ENCODE measurements at places on chromosomes 5 and 9.

DNA sequence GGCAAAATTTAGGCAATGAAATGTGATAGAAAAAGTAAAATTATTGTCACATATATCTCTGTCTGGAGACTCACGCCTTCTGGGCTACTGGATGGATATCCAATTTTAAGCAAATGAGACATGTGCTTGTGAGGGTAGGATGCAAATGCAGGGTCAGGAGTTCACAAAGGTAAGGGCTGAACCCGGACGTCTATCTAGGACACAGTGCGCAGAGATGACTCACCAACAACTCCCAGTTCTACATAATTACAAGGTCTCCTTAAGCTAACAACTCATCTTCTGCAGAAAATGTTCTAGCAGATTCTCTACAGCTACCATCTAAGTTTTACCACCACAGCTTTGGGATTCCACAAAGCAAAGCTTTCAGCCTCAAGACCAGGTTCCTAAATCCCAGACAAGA, 160.5 kb downstream of the ENTREP1 start:
- DNase-seq = no peak

GRCh38 chr5:56566374-56567249, 248.7 kb upstream of the MAP3K1 start:
- no peak for DNase-seq

DNA sequence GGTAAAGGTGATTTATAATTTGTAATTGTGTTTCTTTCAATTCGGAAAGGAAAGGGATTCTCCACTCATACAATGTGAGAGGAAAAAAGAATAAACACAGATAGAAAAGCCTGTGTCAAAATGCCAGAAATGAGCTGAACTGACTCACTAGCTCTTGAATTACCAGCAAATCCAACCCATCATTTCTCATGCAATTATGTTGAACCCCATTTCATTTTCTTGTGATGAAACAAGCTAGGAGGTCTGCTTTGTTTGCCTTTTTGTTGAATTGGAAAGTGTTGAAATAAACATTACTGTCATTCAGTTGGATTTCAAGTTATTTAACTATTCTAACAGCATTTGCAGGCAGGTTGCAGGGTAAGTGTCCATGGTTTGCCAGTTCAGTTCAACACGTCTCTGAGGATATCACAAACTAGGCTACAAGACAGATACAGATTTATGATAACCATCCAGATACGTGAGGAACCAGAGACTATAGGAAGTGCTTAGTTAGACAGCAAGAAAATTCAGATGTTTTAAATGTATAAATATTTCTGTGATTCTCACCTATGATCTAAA, 547.2 kb downstream of the MAT2B start:
- no peak for DNase-seq

- no peak for DNase-seq
These were observed 59.8 kb upstream of the NFIB start for GRCh38 chr9:14373706-14374105.

- DNase-seq = no peak
These were observed 1.8 kb downstream of the SHB start for GRCh38 chr9:38066914-38067858.

- DNase-seq = no peak
These were observed 688 bp downstream of the CNTLN start for GRCh38 chr9:17135295-17136160.

DNA sequence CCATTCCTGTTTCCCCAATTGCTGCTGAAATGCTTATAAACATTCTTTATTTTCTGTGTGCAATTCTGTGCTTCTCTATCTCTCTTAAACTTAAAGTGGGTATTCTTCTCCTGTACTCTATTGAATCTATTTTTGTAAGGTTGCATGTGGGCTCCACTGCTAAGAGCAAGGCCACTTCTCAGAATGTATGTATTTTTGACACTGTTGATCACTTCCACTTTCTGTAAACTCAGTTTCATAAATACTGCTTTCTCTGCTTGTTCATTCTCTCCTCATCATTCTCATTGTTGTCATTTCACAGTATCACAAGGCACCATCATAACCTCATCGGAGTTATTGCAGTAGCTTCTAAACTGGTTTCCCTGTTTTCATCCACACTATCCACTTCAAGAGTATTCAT, 483.0 kb upstream of the CDH18 start:
- no peak for DNase-seq

DNA sequence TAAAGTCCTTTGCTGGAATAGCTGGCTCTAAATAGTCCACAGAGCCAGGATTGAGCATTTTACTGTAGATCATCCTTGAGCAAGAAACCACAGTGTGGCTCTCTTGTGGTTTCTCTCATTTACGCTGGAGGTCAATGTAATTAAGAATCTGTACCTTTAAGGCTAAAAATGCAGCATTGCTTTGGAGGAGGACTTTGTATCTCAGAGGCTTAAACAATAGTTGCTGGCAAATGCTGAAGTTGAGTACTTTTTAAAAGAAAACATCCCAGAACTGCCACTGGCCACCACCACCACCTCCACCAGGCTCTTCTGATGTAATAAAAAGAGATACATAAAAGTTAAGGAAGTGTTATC, 177.3 kb upstream of the ADAMTSL1 start:
- DNase-seq = no peak

DNA sequence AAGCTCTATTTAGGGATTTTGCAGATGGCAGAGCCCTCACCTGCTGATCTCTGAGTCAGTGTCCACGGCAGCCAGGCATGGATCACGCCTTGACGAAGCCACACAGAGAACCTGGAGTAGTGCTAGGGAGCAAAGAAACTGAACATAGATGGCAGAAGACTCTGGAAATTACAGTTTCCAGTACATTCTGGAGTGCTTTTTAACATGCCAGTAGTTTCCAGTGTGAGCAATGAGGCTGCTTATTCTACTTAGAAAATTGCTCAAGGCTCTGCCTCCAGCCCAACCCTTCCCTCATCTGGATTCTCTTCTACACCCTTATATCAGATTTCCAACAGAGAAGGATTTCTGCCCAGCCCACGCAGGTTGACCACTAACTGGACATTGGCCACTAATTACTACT, 203.3 kb downstream of the ADAMTS12 start:
- DNase-seq = no peak

DNA sequence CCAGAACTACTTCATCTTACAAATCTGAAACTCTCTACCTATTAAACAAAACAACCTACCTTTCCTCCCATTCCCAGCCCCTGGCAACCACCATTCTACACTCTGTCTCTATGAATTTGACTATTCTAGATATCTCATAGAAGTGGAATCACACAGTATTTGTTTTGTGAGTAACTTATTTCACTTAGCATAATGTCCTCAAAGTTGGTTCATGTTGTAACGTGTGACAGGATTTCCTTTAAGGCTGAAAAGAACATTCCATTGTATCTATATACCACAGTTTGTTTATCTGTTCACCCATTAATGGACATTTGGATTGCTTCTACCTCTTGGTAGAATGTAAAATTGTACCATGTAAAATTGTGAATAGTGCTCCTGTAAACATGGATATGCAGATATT, 70.1 kb upstream of the NXNL2 start:
- no peak for DNase-seq

DNA sequence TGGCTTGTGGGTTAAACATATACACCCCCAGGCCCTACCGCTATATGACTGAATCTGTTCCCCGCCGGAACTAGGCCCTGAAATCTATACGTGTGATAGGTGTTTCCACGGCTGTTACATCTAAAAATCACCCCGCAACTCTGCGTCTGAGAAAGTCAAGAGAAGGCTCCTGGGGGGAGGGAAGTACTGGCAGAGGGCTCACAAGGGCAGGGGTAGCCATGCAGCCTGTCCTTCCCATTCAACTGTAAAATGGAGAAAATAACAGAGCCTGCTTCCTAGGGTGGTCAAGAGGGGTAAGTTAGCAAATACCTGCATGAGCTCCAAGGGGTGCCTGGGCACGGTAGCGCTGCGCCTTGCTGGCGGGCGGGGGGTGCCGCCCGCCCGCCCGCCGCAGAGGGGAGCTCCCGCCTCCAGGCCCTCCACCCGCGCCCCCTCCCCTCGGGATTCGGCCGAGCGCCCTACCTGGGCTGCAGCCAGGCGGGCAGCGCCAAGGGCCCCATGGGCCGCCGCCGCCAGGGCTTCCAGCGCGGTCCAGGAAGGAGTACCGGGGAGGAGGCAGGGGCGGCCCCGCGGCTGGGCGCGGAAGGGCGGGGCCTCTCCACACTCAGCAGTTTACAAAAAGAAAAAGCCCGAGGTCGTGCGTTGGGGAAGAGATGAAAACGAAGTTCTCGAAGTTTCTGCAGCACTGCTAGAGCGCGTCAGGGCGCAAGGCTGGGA, at the start of gene HACD4:
Gene HACD4 (minus strand): TSS at position 550 of the 717 bp plus-strand sequence. CDS start 50 bp downstream, at position 500.
- no peak for DNase-seq

- DNase-seq = no peak
These were observed 50.9 kb downstream of the CERT1 start for GRCh38 chr5:75460532-75460931.

GRCh38 chr9:115606838-115607237, 488.9 kb upstream of the TNC start:
- DNase-seq = no peak

DNA sequence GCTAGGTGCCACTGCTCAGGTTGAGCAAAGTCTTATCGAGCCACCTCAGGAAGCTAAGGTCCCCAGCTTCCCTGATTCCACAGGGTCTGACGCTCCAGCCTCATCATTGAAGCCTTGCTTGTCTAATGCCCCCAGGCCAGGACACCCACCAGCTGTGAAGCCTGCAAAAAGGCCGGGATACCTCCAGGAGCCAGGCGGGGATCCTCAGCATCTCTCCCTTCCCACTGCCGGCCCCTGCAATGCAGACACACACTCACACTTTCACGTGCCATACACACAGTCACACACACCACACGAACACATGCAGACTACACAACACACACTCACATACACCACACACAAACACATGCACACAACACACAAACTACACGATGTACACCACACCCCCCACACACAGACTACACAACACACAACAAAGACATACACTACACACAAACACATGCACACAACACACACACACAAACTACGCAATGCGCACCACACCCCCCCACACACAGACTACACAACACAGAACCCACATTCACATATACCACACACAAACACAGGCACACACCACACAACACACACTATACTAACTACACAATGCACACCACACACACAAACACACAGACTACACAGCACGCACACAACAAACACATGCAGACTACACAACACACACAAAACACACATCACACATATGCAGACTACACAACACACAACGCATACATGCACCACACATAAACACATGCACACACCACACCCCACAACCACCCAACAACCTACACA, 17.8 kb upstream of the S1PR3 start:
- DNase-seq = no peak

DNA sequence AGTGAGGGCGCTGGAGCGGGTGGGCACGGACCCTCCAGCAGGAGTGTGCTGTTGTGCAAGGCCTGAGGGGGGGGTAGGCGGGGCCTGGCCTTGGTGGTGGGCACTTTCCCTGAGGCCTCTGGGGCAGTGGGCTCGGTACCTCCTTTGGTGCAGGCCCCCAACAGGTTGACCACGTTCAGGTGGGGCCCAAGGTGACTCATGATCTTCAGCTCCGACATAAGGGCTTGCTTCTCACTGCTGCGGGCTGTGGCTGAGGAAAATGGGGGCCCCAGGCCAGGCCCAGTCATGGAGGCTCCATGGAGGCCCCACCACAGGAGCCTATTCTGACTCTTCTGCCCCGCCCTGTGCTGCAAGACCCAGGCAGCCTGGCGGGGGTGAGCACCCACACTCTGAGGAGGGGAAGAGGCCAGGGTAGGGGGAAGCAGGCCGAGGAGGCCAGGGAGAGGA, 31.5 kb downstream of the PDGFRB start:
- DNase-seq = no peak

DNA sequence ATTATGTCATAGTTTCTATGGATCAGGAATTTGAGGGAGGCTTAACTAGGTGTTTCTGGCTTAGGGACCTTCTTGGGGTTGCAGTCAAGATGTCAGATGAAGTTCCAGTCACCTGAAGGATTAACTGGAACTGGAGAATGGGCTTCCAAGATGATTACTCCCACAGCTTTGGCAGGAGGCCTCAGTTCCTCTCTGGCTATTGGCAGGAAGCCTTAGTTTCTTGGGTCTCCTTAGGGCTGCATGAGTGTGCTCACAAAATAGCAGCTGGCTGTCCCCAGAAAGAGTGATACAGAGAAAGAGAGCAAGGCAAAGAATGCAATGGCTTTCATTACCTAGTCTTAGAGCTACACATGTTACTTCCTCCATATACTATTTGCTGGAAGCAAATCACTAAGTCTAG, 138.1 kb upstream of the TLE4 start:
- no peak for DNase-seq

DNA sequence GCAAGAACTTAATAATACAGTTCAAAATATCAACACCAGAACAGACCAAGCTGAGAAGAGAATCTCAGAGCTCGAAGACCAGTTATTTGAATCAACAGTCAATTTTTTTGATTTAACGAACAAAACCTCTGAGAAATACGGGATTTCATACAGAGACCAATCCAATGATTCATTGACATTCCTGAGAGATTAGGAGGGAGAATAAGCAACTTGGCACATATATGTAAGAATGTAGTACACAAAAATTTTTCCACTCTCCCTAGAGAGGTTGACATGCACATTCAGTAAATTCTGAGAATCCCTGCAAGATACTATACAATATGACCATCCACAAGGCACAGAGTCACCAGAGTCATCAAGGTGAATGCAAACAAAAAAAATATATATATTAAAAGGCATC, 1577.3 kb upstream of the C9orf72 start:
- DNase-seq = no peak

- DNase-seq = no peak
These were observed 251.6 kb upstream of the HAPLN1 start for GRCh38 chr5:83972236-83972635.
